ENCODE measurements at places on chromosomes 1 and 21. TPM values are rescaled to one million over a fixed set of nuclear protein-coding genes. Genes with fewer than 3 reads are reported as not detected.

NGF gene
- total RNA-seq: 2.6 TPM

CA6 gene
- total RNA-seq: not detected

FCGR1A gene
- not detected for total RNA-seq

RCAN3 gene
- 1.3 TPM for total RNA-seq

FCER1G gene
- total RNA-seq: 0.47 TPM

A3GALT2 gene
- 0.09 TPM for total RNA-seq

PTCH2 gene
- 0.18 TPM for total RNA-seq

Data from endothelial cell of coronary artery (primary cell).